ENCODE measurements at places on chromosomes 12 and 14.

DNA sequence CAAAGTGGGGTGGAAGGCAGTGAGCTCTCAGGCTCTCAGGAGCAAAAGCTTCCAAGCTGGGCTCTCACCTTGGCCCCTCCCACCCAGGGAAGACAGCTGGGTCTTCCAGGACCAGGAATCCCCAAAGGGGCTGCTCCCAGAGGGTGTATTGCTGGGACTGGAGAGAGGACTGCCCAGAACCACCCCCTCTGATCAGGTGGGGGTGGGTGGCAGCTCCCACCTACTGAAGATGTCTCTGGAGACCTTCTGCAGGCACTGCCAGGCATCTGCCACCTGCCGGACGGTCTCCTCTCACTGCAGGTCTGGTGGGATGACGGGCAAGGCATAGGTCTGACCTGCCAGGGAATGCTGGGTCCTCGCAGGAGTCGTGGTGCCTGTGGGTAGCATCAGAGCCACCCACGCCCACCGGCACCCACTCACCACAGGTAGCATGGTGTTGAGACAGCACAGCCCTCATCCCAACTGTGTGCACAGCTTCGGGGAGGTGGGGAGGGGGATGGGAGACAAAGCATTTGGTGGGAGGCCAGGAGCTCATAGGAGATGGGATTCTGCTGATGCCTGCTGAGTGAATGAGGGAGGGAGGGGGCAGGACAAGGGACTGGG lies 103.2 kb downstream of the SINHCAF start:
- DNase-seq, result no peak

DNA sequence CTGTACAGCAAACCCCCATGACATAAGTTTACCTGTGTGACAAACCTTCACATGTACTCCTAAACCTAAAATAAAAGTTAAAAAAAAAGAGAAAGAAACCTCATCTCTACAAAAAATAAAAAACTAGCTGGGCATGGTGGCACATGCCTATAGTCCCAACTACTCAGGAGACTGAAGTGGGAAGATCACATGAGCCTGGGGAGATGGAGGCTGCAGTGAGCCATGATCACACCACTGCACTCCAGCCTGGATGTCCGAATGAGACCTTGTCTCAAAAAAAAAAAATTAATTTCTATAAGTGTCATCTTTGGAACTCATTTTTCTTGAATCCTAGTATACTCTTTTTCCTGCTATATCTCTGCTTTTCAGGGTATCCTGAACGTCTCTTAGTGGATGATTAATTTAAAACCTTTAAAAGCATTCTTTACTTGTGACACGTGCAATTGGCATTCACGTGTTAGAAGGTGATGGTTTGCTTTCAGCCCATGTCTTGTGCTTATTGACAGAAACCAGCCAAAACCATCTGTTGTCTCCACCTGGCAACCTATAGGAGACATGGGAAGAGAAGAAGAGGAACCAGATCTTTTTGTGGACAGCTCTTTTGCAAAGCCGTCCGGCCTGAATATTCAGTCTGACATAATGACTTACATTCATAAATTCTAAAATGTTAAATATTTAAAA lies 30.6 kb upstream of the PPFIBP1 start:
- DNase-seq, result no peak

GRCh38 chr14:64838656-64839055 lies 41.1 kb downstream of the SPTB start:
- no peak for DNase-seq

DNA sequence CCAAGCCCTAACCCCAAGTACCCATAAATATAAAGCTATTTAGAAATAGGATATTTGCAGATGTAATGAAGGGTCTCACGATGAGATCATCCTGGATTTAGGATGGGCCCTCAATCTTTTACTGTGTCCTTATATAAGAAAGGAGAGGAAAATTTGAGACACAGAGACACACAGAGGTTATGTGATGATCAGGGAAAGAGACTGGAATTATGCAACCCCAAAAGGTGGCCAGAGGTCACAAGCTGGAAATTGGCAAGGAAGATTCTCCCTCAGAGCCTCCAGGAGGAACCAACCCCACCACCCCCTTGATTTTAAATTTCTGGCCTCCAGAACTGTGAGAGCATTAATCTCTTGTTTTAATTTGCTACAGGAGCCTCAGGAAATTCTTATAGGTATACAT lies 334.9 kb upstream of the PRICKLE1 start:
- DNase-seq, result no peak

DNA sequence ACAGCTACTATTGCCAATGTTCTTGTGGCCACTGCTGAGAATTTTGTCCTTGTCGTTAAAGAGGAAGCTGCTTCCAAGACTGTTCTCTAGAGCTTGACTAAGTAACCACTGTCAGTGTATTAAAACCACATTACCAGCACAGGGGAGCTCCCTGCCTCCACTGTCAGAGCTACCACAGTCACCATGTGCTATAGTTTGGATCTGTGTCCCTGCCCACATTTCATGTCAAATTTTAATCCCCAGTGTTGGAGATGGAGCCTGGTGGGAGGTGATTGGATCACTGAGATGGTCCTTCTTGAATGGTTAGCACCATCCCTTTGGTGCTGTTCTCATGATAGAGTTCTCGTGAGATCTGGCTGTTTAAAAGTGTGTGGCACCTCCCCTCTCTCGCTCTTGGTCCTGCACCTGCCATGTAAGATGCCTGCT lies 23.2 kb upstream of the RAP1B start:
- DNase-seq, result no peak
